ENCODE measurements at places on chromosomes 7 and 10. TPM values are rescaled to one million over a fixed set of nuclear protein-coding genes. Genes with fewer than 3 reads are reported as not detected.

MRPS24 gene
- 82.7 TPM for total RNA-seq

NFKB2 gene
- 18.5 TPM for total RNA-seq

WNT16 gene
- under 0.01 TPM for total RNA-seq

ECHS1 gene
- total RNA-seq: 51.8 TPM

RAMP3 gene
- 0.13 TPM for total RNA-seq

SLC26A4 gene
- total RNA-seq: 2.4 TPM

TUBB8 gene
- total RNA-seq: not detected

PDE1C gene
- total RNA-seq: 23.3 TPM

MRPL32 gene
- 56.4 TPM for total RNA-seq

PTN gene
- total RNA-seq: 8.8 TPM

HOXA4 gene
- 1.7 TPM for total RNA-seq

H2BK1 gene
- not detected for total RNA-seq

SDK1 gene
- under 0.01 TPM for total RNA-seq

AGAP3 gene
- total RNA-seq: 29.6 TPM

ACSM6 gene
- total RNA-seq: not detected

NUTM2A gene
- total RNA-seq: 0.39 TPM

GDI2 gene
- 586 TPM for total RNA-seq

FAM237B gene
- total RNA-seq: not detected

FAM25G gene
- not detected for total RNA-seq

TMEM130 gene
- 0.54 TPM for total RNA-seq

ADARB2 gene
- 0.86 TPM for total RNA-seq

FUOM gene
- total RNA-seq: 20.8 TPM

ZNF467 gene
- total RNA-seq: under 0.01 TPM

NKX6-2 gene
- total RNA-seq: not detected

ERVW-1 gene
- total RNA-seq: not detected

POLR2J2 gene
- 5.0 TPM for total RNA-seq

ARL3 gene
- total RNA-seq: 6.3 TPM

C10orf62 gene
- total RNA-seq: 0.32 TPM

SFTPA1 gene
- total RNA-seq: not detected

ZNF804B gene
- total RNA-seq: not detected

CPA1 gene
- total RNA-seq: 3.7 TPM

TLX1 gene
- not detected for total RNA-seq

PSD gene
- 1.8 TPM for total RNA-seq

ELAPOR2 gene
- total RNA-seq: 4.7 TPM

ADIRF gene
- 50.6 TPM for total RNA-seq
